ENCODE measurements at places on chromosomes 11 and 22. TPM values are rescaled to one million over a fixed set of nuclear protein-coding genes. Genes with fewer than 3 reads are reported as not detected.

Gene NXPE4
- total RNA-seq, result not detected

Gene TRIM34
- 12.8 TPM for total RNA-seq

Gene CEP126
- total RNA-seq, result 1.2 TPM

Gene ZP1
- total RNA-seq, result not detected

Gene NFAM1
- 0.15 TPM for total RNA-seq

Gene RASL10A
- not detected for total RNA-seq

Gene HORMAD2
- not detected for total RNA-seq

Gene MPEG1
- total RNA-seq, result not detected

Gene FXYD6
- not detected for total RNA-seq

Gene LRRC32
- 3.0 TPM for total RNA-seq

Gene ZDHHC5
- 46.6 TPM for total RNA-seq

Gene ZBTB16
- 2.3 TPM for total RNA-seq

Gene DERL3
- total RNA-seq, result 7.5 TPM

Gene SAA2
- not detected for total RNA-seq
